NB4 (cell line): ENCODE measurements at places on chromosomes 4 and X.
A peak's percentile ranks its signal among the peaks of the same experiment; 100 is the strongest.

DNA sequence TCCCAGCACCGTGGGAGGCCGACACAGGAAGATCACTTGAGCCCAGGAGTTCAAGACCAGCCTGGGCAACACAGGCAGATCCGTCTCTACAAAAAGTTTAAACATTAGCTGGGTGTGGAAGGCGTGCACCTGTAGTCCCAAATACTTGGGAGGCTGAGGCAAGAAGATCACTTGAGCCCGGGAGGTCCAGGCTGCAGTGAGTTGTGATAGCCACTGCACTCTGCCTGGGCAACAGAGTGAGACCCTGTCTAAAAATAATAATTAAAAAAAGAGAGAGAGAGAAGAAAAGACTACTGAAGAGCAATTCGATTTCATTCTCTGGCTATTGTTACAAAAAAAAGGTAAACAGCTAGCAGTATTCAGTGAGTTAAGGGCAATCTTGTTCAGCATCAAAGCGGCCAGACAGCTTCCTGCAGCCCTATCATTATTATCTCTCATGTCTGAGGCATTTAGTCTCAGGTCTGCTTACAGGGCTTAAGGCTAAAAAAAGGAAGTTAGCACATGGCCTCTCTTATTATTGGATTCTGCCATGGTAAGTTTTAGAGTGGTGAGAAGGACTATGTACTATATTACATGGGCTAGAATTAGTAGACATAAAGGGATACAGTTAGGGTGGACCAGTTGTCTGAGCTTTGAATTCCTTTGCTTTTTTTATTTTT is 37.9 kb downstream of the ARHGEF6 start:
- peak; percentile 40 for DNase-seq

DNA sequence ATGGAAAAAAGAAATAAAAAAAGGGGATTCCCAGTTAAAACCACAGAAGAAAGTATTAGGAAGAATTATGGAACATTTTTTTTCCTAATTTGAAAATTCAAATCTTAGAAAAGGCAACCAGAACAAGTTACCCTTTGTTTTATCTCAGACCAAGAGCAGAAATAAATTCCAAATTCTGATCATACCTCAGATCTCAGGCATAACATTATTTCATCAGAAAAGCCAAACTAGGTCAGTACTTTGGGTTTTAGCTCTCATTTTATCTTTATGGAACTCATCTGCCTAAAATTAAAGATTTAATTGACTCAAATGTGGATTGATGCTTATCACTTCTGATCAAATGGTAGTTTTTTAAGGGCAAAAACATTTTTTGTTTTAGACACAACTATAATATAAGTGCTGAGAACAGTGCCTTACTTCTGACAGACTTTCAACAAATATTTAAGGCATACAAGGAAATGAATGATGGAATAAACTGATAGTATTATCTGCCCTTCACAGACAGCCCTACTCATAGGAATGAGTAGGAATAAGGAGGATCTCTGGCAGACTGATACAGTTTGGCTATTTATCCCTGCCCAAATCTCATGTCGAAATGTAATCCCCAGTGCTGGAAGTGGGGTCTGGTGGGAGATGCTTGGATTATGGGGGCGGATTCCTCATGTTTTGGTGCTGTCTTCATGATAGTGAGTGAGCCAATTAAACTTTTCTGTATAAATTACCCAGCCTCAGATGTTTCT is 245.3 kb upstream of the PITX2 start:
- DNase-seq, result no peak

DNA sequence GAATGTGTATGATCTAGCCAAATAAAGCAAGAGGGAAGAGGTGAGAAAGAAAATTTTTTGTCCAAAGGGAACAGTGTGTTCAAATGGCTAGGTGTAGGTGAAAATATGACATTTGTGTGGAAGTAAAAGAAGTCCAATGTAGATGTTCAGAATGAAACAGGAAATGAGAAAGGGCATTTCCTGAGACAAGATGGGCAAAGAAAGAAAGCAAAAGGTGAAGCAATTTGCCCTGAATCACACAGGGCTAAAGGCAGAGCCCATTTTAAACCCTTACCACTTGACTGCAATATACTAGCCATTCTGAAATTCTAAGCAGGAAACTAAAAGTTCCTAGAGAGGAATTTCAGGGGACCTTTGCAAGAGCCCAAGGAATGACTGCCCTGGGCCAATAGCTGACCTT is 36.0 kb downstream of the CLOCK start:
- DNase-seq, result no peak

- DNase-seq, result no peak
Observed at GRCh38 chr4:7307394-7308099, 115.2 kb downstream of the SORCS2 start.

DNA sequence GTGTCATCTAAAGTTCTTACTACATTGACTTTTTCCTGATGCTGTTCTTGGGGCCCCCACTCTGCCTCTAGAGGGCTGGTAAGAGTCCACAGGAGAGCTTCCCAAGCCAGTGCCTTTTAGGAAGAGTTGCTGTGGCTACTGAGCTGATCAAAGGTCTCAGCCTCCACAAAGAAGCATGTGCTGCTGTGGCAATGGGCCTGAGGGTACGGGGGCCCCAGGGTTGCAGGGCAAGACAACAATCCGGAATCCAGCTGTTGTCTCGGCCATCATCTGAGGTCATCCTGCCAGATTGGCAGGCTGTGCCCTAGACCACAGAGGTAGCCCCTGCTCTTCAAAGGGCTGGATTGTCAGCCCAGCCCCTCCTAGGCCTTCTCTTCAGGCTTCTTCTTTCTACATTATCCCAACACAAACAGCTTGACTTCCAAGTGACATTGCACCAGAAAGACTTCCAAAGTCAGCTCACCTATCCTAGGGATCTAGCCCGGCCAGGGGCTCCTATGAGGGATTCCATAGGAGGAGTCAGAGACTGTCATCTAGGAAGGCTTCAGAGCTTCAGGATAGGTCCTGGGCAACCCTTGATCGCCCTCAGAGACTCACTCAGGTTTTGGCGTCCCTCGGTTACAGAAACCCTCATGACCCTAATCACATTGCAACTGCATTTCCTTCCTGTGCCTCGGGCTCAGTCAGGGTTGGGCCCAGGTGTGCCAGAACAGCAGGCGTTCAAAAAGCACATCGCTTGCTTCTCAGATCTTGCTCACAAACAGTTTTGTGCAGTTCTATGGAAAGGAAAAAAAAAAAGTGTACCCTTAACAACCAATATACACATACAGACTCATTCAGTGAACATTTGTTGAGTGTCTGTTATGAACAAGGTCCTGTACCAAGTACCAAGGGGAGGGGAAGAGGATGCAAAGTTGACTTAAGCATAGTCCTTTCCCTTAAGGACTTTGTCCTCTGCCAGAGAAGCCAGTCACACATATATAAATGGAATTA is 27.8 kb downstream of the SLC25A5 start:
- DNase-seq, result no peak

DNA sequence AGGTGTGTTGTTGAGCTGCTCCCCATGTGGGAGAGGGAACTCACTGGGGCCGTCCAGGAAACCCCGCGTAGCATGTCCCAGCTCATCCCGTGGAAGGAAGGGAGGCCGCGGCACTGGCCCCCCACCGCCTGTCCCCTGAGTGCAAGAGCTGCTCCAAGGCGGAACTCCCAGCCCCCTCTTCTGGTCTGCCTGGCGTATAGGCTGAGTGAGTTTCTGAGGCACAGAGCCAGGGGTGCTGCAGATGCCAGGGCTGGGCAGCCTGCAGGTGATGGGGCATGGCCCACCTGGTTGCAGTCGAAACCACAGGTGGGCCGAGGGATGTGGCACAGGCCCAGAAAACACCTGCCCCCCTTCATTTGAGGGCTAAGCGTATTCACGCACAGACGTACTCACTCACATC is 49.6 kb downstream of the ABLIM2 start:
- DNase-seq, result no peak
